ENCODE measurements at places on chromosomes 6 and 20.

GRCh38 chr6:170279977-170280688, 10.7 kb downstream of the DLL1 start:
- DNase-seq, result no peak

- DNase-seq, result no peak
These were observed 47.1 kb downstream of the NEDD9 start for GRCh38 chr6:11185204-11185842.

DNA sequence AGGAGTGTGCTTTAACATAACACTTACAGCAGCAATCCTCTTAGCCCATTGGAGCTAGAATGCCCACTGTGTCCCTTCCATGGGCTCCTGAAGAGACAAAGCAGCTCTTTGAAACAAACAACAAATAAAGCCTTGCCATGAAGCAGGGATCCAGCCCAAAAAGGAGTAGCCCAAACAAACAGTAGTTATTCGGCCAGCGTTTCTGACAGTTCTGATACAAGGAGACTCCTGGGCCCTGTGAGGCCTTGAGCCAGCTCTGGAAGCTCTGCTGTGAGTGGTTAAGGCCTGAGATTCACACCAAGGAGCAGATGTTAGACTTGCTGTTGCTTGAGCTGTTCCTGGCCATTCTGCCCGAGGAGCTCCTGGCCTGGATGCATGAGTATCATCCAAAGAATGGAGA, 16.9 kb upstream of the ZSCAN16 start:
- no peak for DNase-seq

DNA sequence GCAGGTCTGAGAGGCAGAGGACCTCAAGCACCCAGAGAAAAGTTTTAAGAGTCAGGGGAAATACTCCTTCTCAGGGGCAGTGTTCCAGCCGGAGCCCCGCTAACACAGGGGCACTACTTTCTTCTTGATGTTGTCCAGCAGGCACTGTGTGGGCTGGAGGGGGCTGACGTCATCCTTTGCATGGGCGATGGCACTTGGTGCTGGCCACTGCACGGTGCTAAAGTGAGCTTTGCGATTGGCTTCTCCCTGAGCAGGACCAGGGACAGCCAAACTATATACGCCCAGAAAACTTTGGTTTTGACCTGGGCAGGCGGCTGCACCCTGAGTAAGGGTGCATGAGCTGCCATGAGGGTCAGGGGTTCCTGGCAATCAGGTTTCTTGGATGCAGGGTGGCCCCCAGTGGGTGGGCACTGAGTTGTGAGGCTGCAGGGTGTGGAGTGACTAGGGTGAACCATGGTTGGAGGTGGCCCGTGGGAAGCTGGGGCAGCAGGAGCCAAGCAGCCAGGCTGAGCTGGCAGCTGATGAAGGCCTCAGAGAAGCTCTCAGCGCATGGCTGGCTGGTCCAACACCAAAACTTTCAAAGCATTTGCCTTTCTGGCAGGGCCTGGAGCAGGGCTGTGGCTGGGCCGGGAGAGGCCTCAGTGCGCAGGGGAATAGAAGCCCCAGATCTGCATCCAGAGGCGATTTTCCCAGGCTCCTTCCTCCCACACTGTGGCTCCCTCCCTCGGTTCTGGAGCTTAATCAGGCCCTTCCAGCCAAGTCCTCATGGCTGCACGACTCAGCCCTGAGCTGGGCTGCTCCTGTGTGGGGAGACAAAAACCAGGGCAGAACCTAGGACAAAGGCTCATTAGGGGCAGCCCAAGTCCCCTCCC, 18.3 kb downstream of the MRPS18A start:
- no peak for DNase-seq

DNA sequence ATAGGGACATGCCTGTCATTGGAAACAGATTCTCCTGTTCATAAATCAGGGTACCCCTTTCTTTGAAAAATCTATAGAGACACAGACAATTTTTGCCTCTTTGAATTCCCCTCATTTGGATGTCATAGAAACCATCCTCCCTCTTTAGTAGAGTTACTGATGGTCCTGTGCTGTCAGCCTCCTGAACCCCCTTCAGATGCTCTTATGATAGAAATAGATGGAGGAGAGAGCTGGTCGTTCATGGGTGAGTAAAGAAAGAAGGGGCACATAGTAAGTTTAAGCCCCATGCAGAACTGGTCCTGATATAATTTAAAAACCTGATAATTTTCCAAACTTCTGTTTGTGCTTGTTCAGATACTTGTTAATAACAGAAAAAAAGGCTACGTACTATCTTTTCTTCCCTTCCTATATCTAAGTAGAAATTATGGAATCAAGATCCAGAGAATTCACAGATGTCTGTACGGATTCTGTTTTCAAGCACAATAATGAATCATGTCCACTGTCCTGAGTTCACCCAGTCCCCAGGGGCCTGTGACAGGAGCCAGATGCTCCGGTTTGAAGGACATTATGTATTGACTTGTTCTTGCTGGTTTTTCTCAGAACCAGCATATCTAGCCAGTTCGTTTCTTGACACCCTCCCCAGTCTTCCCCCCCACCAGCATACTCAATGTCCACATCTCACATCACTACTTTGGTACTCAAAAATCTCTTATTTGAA, 78.1 kb downstream of the NCOA7 start:
- no peak for DNase-seq

GRCh38 chr6:4732691-4733315, 43.4 kb upstream of the CDYL start:
- DNase-seq, result no peak

- DNase-seq, result no peak
These were observed 16.5 kb downstream of the TNFAIP3 start for GRCh38 chr6:137883400-137884148.

GRCh38 chr6:161033667-161034066, 42.1 kb downstream of the MAP3K4 start:
- no peak for DNase-seq

Measured in naive thymus-derived CD8-positive, alpha-beta T cell (primary cell).